Activated T-cell treated with anti-CD3 and anti-CD28 coated beads for 24 hours (primary cell): ENCODE measurements at places on chromosomes 12 and 14.
A peak's percentile ranks its signal among the peaks of the same experiment; 100 is the strongest.

- DNase-seq = no peak
Observed at GRCh38 chr12:1603269-1603993, 9.1 kb upstream of the FBXL14 start.

DNA sequence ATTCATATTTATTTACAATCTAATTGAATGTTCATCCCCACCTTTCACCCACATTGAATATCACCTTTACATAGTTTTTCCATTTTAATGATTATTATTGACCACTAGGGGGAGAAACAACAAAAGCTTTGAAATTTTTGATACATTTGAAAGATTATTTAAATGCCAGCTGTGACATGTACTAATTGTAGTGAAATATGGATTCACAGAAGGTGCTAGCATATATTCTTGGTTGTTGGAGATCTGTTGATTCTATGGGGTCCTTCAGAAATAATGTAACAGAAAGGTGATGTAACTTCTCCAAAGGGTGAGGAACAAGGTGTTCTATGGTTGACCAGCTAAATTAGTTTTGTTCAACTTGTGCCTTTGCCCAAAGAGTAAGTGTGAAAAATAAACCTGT is 22.4 kb upstream of the GPR33 start:
- no peak for DNase-seq

DNA sequence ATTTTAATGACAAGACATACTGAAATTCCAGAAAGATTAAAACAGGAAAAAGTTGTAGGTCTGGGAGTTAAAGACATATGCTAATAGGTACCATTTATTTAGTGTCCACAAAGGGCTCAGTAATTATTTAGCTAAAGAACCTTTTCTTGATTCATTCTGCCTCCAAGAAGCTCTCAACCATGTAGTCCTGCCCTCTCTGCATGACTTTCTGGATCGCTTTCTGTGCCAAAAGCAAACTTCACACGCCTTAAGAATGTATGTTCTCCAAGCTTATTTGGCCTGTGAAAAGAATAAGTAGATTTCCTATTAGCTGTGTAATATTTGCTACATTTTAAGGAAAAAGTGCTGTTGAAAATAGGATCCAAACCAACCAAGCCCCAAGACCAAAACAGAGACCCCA is 291.7 kb downstream of the C12orf75 start:
- DNase-seq = no peak

DNA sequence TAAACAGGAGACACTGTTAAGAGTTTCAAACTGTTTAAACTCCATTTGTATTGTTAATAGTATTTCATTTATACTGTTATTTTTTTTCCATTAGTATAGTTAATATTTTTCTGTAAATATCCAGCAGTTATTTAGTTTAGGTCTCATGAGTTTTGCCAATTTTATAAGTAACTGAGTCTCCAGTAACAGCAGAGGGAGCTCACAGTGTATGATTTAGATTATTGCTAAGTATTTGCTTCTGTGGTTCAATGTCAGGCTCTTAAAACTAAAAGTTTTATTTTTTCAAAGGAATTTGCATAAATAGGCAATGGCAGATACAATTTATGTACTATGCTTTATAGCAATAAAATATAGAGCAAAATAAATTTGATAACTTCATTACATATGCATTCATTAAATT is 209.7 kb downstream of the ATXN7L3B start:
- DNase-seq = no peak

GRCh38 chr12:98738002-98738401 is 92.9 kb downstream of the APAF1 start:
- DNase-seq = no peak

DNA sequence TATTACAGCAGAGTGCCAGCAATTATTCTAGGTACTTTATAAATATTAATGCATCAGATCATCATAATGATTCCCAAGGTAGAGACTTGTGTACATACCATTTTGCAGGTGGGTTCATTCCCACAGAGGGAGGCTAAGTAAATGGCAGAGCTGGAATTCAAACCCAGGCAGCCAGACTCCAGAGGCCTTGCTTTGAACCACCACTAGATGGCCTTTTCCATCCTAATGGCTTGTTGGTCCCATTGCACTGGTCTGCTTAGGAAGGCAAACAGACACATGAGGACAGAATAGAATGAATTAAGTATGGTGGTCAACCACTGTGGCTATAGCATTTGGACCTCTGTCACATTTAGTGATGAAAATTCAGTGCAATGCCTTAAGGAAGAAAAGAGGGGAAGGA is 158.7 kb downstream of the METTL25 start:
- DNase-seq = no peak

GRCh38 chr14:59333235-59333634 is 131.9 kb downstream of the GPR135 start:
- DNase-seq = no peak

- no peak for DNase-seq
Observed at GRCh38 chr14:36767603-36768281, 106.1 kb downstream of the PAX9 start.

- no peak for DNase-seq
Observed at GRCh38 chr14:51730684-51731083, 79.0 kb downstream of the FRMD6 start.

DNA sequence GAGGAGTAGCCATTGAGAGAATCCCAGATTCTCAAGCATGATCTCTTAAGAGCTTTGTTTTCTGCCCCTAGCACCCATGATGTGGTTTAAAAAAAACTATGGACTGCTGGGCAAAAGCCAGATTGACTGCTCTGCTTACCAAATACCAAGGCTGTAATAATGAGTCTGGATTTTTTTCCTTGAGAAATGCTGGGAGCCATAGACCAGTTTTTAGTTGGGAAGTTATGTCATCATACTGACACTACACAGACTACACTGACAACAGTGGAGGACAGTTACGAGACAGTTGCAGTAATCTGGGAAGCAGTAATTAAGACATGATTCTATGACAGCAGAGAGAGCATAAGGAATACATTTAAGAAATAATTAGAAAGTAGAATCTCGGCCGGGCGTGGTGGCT is 35.8 kb downstream of the SPATA7 start:
- DNase-seq = no peak

DNA sequence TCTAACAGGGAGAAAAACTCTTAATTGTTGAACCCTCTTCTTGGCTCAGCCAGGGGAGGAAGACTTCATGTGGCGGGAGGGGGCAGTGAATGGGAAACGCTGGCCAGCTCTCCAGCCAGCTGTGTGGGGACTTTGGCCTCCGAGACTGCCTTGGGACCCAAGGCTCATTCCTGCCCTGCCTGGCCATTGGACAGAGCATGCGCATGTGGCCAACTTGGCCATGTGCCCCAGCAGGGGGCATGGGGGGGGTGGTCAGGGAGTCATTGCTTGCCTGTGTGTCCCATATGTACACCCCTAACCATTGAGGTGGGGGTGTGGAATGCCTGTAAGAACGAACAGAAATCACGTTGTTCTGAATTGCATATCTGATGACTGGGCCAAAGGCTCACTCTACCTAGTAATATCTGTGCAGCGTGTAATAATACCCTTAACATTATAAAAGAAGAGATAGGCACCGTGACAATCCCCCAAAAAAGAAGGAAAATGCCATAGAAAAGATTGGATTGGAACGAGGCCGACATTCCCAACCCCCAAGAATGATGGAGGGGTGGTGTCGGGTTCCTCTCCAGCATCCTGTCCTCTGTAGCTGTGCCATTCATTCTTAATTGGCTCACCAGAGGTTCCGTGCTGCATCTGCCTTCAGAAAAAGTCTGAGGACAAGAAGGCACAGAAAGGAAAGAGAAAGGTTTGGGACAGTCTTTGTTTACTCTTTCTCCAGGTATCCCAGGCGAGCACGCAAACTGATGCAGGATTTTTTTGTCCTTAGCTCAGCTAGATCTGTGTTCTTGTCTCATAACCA is 3.5 kb upstream of the FAR2 start:
- DNase-seq = no peak

DNA sequence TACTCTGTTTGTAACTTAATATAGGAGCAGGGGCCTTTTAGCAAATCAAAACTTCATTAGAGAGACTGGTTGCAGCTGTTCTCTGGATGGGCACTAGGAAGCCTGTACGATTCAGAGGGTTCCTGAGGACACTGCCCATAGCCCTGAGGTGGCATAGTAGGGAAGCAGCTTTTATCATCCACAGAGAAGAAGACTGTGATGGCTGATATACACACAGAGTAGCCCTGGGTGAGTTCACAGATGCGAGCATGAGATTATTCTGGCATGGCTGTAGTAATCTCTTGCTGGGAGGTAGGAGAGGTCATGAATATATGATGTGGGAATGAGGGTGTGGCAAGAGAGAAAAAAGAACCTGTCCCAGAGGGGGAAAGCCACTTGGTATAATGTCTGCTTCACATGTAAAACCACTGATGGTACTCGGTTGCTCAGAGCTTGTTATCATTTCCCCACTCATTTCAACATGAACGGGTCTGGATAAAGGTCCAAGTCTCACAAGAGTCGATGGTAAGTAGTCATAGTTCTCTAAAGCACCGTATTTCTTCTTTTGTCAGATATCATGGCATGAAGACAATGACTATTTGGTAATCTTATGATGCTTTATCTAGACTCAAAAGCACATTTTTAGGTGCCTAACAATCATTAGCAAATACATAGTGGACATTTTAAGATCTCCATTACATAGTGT is 52.0 kb downstream of the PEBP1 start:
- no peak for DNase-seq

DNA sequence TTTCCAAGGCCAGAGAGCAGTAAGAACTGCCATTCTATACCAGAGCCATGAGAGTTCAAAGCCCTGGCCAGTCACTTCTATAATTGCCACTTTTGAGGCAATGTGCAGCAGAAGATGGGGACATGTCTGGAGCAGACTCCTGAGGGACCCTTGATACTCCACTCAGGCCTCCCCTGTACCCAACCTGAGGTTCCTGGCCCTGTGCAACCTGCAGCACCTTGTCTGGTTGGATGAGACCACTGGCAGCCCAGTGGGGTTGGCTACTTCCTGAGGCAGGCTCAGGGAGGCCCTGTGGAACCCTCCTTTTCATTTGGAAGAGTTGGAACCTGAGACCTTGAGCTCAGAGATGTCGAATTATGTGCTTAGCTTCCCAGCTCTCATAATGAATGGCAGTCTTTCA is 54.4 kb downstream of the GALNT16 start:
- no peak for DNase-seq

- no peak for DNase-seq
Observed at GRCh38 chr14:50060871-50061663, 55.3 kb downstream of the VCPKMT start.

GRCh38 chr12:109110988-109111495 is 5.3 kb upstream of the ACACB start:
- DNase-seq = peak; percentile 39

- no peak for DNase-seq
Observed at GRCh38 chr12:116184763-116185162, 92.7 kb downstream of the MED13L start.

GRCh38 chr12:119423285-119423684 is 88.8 kb downstream of the CCDC60 start:
- DNase-seq = no peak

GRCh38 chr14:45699471-45699870 is 446.5 kb upstream of the MIS18BP1 start:
- DNase-seq = no peak

- no peak for DNase-seq
Observed at GRCh38 chr14:30848449-30849240, 25.7 kb upstream of the COCH start.

DNA sequence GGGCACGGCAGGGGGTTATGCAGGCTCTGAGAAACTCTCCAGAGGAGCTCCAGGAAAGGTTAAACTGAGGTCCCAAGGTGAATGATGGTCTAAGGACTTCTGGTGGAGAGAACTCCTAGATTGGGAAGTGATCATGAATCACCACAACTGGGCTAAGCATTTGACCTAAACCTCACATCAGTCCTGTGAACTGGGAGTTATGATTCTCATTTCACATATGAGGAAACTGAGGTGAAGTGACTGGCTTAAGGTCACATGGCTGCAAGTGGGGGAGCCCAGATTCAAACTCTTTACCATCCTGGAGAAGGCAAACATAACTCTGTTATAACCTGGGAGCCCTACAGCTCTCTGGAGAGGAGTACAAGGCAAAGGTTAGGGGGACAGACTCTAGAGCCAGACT is 4.2 kb downstream of the RARG start:
- DNase-seq = no peak

GRCh38 chr12:61384511-61384910 is 875.7 kb upstream of the USP15 start:
- DNase-seq = no peak

DNA sequence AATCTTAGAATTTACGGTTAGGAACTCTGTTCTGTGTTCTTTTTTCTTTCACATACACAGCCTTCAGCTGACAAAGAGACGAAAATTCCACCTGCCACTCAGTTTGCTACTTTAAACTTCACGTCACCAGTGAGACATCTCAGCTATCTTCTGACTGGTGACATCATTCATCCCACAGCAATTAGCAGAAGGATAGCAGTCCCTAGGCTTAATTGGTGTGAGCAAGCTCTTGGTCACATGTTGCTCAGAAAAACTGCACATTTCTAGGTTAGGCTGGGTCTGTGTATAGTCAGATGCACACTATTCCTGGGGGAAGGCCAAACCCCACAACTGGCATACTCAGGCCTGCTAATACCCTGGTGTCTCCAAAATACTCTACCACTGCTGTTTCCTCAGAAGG is 23.9 kb downstream of the SLC7A7 start:
- no peak for DNase-seq

DNA sequence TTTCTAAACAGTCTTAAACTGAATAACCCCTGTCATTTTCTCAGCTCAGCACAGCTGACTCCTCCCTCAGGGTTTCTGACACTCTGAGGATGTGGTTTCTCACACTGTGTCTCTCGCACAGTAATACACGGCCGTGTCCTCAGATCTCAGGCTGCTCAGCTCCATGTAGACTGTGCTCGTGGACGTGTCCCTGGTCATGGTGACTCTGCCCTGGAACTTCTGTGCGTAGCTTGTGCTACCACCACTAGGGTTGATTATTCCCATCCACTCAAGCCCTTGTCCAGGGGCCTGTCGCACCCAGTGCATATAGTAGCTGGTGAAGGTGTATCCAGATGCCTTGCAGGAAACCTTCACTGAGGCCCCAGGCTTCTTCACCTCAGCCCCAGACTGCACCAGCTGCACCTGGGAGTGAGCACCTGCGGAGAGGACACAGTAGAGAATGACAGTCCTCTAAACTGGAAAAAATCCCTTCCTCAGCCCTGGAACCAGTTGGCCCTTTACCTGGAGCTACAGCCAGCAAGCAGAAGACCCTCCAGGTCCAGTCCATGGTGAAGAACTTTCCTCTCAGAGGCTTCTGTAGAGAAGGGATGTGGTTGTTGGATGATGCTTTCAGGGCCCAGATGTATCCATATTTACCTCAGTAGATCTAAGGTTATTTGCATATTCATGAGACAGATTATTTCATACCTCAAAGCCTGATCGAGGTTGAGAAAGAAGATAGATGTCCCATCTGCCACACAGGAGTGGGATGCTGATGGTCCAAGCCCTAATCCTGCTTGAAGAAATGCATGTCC is 984.8 kb downstream of the TMEM121 start:
- peak; percentile 31 for DNase-seq

- DNase-seq = no peak
Observed at GRCh38 chr14:52910572-52910971, 40.3 kb downstream of the FERMT2 start.
